ENCODE measurements at places on chromosomes 11 and 22.
A peak's percentile ranks its signal among the peaks of the same experiment; 100 is the strongest.

- no peak for DNase-seq
Measured at GRCh38 chr11:62137881-62138629, 14.2 kb downstream of the INCENP start.

DNA sequence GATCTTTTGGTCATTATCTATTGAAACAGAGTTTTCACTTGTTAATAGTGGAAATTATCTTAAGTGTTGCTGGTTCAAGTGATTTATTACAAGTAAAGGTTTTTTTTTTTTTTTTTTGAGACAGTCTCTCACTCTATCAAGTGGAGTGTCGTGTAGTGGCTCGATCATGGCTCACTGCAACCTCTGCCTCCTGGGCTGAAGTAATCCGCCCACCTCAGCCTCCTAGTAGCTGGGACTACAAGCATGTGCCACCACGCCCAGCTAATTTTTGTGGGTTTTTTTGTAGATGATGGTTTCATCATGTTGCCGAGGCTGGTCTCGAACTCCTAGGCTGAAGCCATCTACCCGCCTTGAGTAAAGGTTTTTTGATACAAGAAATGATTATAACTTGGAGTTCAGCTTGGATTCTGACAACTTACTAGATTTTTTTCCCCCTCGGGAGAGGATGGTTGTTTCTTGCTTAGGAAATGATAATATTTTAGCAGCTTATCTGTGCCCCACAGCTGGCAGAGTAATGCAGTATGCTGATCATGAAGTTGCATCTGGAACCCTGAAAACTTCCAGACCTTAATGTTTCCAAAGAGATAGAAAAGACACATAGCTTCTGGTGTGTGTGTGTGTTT, 68.9 kb downstream of the MTMR3 start:
- no peak for DNase-seq

DNA sequence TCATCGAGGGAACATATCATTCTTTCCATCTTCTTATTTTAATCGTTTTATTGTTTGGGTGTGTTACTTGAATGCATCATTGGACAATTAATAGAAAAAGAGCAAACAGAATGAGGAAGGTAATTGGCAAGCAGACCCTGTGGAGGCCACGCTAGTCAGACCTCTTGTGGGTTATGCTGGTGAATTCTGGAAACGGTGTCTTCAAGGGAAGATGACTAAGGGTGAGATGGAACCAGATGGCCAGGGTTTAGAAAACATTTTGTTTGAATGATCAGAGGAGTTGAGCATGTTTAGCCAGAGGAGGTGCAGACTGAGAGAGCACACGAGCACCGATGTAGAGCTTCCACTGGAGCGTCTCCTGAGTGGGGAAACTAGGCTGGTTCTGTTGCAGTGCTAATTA, 8.5 kb downstream of the ST14 start:
- no peak for DNase-seq

- DNase-seq = no peak
Measured at GRCh38 chr11:111601636-111601978, 642 bp upstream of the SIK2 start.

DNA sequence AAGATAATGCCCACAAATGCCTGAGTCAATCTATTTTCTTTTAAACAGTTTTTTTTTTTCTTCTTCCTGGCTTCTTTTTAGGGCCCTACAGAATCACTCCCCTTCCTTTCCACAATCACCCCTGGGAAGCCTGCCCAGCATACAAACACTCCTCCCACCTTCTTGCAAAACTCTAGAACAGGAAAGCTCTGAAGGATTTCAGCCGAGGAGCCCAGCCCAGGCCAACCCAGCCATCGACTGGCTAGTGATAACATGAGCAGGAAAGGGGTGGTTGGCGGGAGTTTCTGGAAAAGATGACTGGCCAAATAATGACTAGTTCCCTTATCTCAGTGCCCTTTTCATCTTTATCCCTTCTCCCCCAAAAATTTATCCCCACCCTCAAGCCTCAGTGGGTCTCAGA, 68.2 kb downstream of the USP35 start:
- no peak for DNase-seq

- DNase-seq = no peak
Measured at GRCh38 chr11:10601837-10602236, 33.4 kb upstream of the LYVE1 start.

DNA sequence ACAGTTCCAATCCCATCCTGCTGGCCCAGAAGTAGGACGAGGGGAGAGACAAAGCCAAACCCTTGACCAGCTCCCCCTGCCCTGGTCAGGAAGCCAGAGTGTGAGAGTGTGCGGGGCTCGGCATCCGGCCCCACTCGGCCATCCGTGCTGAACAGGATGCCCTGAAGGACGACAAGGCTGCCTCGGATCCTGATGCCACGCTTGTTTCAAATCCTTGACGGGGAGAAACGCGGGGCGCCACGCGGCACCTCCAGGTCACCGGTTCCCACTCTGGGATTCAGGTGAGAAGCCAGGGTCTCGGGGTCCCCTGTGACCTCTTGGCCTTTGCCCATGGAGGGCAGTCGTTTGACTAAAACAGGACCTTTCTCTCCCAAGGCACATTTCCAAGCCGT, 167.8 kb downstream of the BRD1 start:
- DNase-seq = no peak

DNA sequence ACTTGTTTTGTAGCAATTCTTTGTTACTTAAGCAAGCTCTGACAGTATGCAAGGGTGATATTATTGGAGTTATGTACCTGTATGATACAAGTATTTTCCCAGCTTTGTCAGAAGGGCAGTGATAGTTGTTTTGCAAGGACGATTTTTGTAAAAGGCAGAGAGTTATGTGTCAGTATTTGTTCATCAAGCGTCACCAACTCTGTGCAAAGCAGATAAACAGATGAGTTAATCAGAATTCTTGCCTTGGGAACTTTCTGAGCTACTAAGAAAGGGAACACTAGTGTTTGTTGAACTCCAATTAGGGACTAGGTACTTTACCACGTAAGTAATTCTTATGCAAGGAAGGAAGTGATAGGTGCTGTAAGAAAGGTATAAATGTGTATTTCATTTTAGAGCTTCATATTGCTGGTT, 1.4 kb downstream of the USP47 start:
- DNase-seq = peak; percentile 11

DNA sequence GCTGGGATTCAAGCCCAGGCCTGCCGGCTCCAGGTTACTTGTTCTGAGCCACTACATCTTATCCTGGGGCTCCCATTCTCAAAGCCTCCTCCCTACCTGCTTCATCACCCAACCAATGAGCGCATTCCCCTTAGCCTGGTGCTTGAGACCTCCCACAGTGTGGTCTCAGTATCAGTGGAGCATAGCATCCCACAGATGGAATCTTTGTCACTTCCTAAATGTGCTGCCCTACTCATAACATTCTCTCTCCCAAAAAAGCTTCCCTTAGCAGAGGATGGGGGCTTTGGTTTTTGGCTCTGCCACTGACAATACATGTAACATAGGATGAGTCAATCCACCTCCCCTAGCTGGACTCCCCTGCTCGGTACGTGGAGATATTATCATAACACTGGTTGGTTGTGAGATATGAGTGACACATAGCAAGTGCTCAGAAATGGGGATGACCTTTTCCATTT, 28.8 kb downstream of the TEAD1 start:
- no peak for DNase-seq

DNA sequence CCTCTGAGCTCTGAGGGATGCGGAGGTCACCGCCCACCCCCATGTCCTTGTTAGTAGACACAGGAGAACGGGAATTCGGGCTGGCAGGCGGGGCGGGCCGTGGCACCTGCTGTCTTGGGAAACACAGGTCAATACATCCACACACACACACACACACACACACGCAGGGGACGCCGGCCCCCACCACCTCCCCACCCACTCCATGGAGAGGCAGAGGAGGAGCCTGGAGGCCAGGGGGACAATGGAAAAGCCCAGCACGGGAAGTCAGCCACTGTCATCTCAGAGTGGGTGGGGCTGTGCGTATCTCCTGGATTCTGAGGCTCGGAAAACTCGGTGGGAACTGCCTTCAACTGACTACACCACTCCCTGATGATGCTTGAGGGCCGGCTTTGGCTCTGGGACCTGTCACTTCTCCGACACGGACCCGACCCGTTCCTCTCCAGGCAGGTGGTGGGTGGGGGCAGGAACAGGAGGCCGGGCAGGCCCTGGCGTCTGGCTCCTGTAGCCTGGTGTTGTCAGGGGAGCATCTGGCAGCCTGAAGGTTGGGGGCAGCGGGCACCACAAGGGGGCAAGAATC, 18.5 kb upstream of the TMEM184B start:
- no peak for DNase-seq

DNA sequence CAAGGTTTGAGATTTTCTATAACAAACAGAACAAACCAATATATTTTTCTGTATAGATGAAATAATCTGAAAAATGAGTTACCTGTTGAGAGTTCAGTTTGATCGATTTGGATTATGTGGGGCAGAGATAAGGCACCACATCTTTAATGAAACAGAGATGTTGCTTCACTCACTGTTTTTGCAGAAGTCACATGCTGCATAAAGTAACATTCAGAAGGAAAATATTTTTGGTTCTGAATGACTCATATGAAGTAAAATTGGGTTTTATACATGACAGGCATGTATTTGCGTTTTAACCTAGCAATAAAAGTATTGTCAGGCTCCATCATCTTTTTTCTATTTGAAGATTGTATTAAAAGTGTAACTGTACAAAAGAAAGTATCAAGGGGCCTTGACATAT, 77.8 kb downstream of the BBOX1 start:
- no peak for DNase-seq

DNA sequence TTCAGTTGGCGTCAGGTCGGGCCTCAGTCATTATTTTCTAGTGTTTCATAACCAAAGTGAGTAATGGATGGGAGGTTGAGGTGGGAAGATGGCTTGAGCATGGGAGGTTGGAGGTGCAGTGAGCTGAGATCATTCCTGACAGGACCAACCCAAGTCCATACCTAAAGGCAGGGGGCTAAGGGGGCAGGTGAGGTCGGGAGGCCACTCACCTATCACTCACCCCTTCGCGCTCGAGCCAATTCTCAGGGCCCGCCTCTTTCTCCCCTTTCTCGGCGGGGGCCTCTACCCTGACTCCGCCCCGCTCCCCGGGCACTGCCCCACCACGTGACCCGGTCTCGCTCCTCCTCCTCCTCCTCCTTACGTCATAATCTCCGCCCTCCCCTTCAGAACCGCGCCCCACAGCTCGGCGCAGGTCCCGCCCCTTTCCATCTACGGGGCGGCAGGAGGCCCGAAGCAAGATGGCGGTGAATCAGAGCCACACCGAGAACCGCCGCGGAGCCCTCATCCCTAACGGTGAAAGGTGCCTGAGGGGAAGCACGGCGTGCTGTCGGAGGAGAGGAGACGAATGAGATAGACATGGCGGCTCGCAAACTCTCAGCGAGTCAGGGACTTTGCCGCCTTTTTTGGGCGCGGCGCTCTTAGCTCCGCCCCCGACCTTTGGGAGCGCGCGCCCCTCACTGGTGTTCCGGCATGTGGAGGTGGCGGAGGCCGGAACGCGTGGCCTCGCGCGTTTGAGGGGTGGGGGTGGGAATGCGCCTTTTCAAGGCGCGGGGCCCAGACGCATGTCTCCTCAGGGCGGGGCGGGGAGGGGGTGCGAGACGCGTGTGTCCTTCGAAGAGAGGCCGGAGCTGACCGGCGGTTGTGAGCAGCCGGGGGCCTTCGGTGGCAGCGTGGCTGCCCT, at the start of gene WBP2NL:
WBP2NL (plus strand) TSS at position 428 of the 901 bp plus-strand sequence; CDS start at position 459, 31 bp downstream.
- no peak for DNase-seq

GRCh38 chr22:35838855-35839576, 121.3 kb downstream of the APOL5 start:
- DNase-seq = peak; percentile 68

GRCh38 chr22:50473088-50473487, 1.7 kb downstream of the SBF1 start:
- peak; percentile 38 for DNase-seq

GRCh38 chr11:10108915-10109680, 184.9 kb downstream of the SBF2 start:
- DNase-seq = no peak

- DNase-seq = no peak
Measured at GRCh38 chr11:126624506-126624905, 269.0 kb downstream of the ST3GAL4 start.

DNA sequence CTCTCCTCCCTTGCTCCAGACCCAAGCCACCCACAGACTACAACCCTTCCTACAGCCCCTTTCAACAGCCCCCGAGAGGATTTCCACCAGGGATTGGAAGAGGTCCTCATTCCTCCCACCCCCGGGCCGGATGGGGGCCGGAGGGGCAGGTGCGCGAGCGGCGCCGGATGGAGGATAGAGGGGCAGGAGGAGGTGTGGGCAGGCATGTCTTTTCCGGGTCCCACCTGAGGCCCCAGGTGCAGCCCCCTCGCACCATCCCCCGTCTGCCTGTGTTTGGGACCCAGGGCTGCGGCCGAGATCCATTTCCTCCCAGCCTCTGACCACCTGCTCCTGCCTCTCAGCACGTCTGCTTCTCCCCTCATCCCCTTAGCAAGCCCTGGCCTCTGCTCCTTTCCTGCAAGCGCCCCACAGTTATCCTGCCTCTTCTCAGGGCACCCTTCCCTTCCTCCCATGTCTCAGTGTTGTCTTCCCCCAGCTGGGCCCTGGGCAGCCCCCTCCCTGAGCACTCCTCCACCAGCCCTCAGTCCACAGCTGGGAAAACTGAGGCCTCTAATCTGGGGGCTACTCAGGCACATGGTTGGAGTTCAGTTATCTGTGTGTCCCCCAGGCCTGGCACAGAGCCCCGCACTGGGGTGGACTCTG, 19.3 kb upstream of the CBX7 start:
- no peak for DNase-seq

DNA sequence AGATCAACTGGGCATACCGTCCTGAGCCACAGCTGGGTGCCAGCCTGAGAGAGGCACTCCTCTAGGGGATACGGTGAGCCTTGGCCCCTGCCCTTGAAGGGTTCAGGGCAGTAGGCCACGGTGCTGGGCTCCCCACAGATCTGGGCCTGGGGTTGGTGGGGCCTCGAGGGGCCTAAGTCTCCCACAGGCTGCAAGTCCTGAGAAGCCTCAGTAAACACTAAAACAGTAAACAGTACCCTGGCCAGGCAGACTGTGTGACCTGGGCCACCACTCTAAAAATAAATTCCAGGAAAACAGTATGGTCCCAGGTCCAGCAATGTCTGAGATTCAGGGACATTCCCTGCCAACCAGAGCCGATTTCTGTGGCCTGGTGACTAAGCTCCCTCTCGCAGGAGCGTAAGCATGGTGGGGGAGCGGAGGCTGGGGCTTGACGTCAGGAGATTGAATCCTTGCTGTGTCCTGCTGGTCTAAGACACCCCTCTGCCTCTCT, 2.3 kb upstream of the RHOD start:
- no peak for DNase-seq

DNA sequence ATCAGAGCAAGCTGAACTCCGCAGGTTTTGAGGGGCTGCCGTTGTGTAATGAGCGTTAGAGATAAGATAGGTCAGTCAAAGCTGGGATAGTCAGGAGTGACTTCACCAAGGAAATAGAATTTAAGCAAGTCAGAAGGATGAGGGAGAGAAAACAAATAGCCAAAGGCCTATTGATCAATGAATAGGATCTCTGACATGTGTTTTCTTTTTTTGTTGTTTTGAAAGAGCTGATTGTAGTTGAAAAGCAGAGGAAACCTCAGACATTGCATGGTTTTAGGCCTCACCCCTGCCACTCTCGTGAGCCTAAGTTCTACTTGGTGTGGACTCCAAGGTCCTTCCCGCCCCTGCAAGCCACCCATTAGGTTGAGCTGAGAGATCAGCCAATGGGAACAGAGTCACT, 3.2 kb downstream of the EIF3L start:
- no peak for DNase-seq

GRCh38 chr11:38948392-38948791, 2350.4 kb upstream of the RAG2 start:
- no peak for DNase-seq

- DNase-seq = peak; percentile 59
Measured at GRCh38 chr11:125441648-125442410, 54.2 kb downstream of the FEZ1 start.

- peak; percentile 31 for DNase-seq
Measured at GRCh38 chr22:30866811-30867271, 101.7 kb downstream of the MORC2 start.

Measured in neural progenitor cell (in vitro differentiated cells).